ENCODE measurements at places on chromosomes 4 and X.
A peak's percentile ranks its signal among the peaks of the same experiment; 100 is the strongest.

DNA sequence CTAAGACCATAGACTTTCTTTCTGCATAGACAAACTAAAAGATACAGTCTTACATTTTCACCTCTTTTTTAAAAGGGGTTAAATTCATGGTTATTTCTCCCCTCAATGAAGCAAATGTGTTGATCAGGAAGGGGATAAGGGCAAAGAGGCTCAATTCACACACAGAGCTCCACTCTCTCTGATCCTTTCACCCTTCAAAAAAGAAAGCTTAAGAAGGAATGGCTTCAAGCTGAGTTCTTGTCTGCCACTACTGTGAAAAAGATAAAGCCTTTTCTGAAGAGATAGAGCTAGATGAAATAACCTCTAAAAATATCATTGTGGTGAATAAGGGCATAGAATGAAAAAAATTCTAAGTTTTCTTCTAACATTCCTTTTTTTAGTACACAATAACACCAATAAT is 28.3 kb downstream of the SEPSECS start:
- no peak for DNase-seq

GRCh38 chr4:153257151-153257620 is 52.9 kb downstream of the TRIM2 start:
- DNase-seq, result peak; percentile 51

DNA sequence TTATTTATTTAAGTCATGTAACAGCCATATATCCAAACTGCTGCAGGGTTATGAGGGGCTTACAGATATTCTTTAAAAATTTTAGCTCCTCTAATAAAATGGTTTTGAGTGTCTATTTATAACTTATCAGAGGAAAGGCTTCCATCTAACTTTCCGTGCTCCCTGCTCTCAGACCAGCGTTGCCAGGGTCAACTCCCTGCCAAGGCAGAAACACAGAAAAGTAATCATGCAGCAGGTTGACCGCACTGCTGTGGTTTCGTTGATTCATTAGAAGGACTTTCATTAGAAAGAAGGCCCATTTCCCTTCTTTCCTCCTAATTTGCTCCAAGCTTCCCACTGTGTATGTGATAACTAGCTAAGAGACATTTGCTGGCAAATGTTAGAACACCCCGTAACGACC is 33.9 kb downstream of the BCLAF3 start:
- DNase-seq, result no peak

DNA sequence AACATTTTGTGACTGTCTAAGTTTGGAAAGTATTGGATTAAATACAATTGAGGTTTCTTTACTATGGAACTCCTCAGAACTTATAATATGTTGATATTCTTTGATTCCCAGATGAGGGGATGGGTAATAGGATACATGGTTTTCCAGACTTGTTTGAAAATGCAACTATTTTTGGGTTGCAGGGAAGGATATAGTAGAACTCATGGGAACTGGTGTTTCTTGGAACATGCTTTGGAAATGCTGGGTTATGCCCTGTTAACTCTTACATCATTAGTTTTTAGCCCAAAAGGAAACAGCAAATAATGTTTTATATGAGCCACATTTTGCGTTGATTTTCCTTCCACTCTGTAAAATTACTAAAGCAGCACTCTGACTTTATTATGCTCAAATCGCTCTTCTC is 41.9 kb downstream of the HPF1 start:
- DNase-seq, result no peak

DNA sequence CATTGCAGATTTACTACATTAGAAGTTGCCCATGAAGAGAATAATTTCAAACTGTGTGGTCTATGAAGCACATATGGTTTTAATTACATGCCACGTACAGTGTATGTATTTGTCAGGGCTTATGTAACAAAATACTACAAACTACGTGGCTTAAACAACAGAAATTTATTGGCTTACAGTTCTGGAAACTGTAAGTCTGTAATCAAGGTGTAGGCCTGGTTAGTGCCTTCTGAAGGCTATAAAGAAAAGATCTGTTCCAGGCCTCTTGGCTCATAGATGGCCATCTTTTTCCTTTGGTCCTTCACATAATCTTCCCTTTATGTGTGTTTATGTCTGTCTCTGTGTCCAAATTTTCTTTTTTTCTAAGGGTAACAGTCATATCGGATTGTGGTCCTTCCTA is 1160.2 kb downstream of the FAM133A start:
- no peak for DNase-seq

DNA sequence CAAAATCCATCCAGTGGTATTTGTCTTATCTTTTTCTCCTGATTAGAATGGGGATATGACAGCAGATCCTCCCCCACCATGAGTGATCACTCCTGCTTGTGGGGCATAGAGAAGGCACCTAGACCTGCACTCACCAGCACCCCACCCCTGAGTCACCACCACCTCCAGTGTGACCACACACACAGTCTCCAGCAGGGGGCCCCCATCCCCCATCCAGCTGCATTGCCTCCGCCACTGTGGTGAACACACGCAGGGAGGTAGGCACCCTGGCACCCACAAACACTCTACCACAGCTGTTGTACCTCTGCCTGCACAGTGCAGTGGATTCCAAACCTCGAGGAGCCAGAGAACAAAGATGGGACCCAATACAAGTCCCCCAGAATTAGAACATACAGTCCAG is 9.0 kb upstream of the MAGEA8 start:
- DNase-seq, result peak; percentile 81

- no peak for DNase-seq
Observed at GRCh38 chrX:69214463-69214862, 49.2 kb upstream of the PJA1 start.

GRCh38 chr4:107757864-107758476 is 37.9 kb upstream of the PAPSS1 start:
- DNase-seq, result no peak
